A172 (cell line): ENCODE measurements at places on chromosomes 2 and 18. TPM values are rescaled to one million over a fixed set of nuclear protein-coding genes. Genes with fewer than 3 reads are reported as not detected.

Gene CCBE1
- total RNA-seq = 6.5 and 8.3 TPM in 2 replicates

Gene SNRPD1
- 69.5 and 94.1 TPM in 2 replicates for total RNA-seq

Gene MATN3
- 13.4 and 16.1 TPM in 2 replicates for total RNA-seq

Gene PSTPIP2
- total RNA-seq = 2.8 and 3.9 TPM in 2 replicates

Gene ALPI
- not detected in 2 replicates for total RNA-seq

Gene CLIP4
- 26.9 and 40.2 TPM in 2 replicates for total RNA-seq

Gene ZSWIM2
- not detected in 2 replicates for total RNA-seq

Gene KHK
- 8.7 and 10.3 TPM in 2 replicates for total RNA-seq

Gene ZNF24
- 44.0 and 55.7 TPM in 2 replicates for total RNA-seq

Gene IL36G
- not detected in 2 replicates for total RNA-seq

Gene ELOA2
- total RNA-seq = not detected in 2 replicates

Gene FOXI3
- total RNA-seq = not detected in 2 replicates
